ENCODE measurements at places on chromosomes 4 and X.

DNA sequence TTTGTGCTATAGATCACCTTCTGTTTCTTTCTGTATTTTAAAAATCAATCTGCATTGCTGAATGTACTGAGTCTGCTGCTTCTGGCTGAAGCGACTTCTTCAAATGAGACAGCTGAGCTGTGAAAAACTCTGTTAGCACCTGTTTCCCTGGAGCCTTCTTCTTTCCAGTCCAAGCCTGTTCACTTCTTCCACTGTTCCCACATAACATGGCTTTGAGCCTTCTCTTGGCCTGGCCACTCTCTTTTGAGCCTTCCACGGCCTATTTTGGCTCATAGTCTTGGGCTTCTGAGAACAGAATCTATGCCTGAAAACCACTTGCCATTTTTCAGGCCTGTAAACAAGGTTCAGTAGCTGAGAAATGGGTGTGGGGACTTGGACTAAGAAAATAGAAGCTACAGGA lies 132.9 kb upstream of the IGFBP7 start:
- DNase-seq = no peak

DNA sequence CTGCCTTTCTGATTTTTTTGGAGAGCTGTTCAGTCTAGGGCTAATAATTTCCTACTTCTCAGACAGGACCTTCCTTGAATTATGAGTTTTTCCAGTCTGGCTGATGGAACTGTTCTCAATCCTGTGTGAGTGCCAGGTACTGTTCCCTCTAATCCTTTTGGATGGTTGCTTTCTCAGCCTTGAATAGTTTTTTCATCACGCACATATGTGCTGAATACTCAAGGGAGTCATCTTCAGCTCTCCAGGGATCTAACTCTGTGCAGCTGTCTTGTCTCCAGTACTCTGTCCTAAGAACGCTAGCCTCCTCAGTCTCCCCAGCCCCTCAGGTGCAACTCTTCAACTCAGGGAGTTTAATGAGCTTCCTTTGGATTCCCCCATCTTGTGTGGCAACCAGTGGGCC lies 93.2 kb downstream of the GASK1B start:
- DNase-seq = peak; percentile 11

GRCh38 chr4:16503421-16504100 lies 277.3 kb upstream of the TAPT1 start:
- DNase-seq = no peak

GRCh38 chrX:153551135-153551534 lies 33.7 kb downstream of the ATP2B3 start:
- DNase-seq = peak; percentile 27

- peak; percentile 98 for DNase-seq
Observed at GRCh38 chr4:53541577-53542206, 49.6 kb downstream of the LNX1 start.

- DNase-seq = peak; percentile 75
Observed at GRCh38 chr4:26330186-26330787, 9.5 kb downstream of the RBPJ start.

DNA sequence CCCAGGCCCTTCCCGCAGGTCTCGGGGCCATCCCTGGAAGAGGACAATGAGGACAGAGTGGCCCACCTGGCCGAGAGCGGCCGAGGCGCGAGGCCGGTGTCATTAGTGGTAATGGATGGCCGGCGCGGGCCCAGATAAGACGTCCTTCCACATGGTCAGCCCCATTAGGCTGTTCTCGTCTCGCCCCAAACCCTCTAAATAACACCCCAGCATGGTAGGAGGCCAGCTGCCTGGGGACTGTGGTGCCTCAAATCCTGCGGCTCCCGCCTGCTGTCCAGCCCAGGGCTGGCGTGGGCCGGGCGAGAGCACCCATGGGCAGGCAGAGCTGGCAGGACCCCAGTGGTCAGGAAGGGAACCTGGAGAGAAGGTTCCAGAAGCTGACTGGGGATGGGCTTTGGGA lies 121.7 kb downstream of the FAM53A start:
- DNase-seq = no peak

DNA sequence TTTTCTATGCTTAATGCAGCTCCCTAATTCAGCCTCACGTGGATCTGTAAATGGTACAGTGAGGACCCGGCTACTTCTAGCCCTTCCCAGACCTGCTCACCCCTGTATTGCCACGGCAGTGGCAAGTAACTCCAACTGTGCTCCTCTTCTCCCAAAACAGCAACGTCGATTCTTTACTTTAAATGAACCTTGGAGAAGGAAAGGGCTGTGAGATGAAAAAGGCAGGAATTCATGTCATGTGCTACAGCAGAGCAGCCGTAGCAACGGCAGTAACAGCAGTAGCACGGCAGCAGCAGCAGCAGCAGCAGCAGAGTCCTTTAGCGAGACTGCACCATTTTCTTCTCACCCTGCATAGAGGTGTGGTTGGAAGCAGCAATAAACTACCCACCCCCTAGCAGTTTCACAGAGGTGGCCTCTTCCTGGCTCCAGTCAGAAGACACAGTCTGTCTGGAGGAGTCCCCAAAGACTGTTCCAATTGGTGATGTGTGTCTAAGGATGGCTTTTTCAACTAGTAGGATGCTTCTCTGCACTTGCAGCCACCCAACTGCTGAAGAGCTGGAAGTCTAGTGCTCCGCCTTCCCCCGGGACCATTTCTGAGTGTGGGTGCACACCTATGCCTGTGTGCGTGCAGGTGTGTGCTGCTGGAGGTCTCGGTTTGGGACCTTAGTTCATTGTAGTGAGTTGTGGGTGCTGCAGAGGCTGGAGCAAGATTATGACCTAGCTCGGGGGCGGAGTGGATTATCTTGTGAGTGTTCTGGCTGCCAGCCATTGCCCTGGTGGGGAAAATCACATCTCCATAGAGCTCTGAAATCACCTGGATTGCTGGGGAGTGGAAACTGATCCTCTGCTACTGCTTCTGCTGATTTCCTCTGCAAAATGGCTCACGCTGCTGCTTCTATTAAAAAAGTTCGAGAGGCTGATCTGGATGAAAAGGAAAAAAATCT lies 67.2 kb downstream of the ANK2 start:
- DNase-seq = no peak

DNA sequence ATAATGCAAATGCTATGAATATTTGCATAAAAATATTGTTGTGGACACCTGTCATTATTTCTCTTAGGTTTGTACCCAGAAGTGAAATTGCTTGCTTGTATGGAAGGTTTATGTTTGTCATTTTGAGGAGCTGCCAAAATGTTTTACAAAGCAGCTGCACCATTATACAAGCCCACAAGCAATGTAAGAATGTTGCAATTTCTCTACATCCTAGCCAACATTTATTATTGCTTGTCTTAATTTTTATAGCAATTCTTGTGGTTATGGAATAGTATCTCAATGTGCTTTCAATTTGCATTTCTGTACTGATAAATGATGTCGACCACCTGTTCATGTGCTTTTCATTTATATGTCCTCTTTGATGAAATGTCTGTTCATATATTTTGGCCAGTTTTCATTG lies 18.7 kb upstream of the RBMX start:
- DNase-seq = peak; percentile 64

GRCh38 chr4:174521800-174522182 lies 497 bp downstream of the HPGD start:
- DNase-seq = no peak

DNA sequence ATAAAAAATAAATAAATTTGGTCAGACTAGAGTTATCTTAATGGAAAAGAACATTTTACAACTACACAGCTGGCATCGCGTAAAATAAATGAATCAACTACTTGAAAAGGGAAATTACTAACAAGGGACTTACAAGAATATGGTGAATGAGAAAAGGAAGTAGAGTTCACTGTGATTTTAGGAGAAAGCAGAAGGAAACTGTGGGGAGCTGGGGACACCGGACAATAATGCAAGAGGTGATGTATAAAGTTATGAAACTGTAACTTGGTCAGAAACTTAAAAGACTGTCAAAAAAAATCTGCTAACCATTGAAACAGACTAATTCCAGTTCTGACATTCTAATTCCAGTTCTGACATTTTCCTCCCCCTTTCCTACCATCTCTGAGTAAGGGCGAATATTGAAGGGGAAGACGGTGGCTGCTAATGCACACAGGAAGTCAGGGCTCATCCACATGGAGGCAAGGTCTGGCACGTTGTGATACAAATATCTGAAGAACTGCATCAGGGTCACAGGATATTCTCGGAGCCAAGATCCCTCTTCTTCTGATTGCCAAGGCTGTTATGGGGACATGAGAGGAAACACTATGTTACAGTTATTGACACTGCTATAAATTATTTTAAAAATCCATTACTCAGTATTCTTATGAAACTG lies 170.5 kb downstream of the CDS1 start:
- no peak for DNase-seq

DNA sequence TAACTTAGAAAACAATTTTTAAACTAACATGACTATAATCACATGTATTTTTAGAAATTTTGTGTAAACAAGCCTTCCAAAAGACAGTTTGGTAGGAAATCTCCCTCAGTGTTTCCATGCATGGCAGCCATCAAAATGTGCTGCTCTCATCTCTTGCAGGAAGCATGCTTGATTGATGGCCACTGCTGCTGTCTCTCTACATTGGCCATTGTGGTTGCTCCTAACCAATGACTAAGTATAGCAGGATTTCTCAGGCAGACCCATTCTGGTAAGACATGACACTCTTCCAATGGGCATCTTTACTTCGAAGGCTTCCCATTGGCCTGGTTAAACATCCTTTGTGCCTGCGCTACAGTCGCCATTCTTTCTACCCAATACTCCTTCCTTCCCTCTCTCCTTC lies 78.9 kb upstream of the GUCY1A1 start:
- no peak for DNase-seq

- no peak for DNase-seq
Observed at GRCh38 chr4:64121803-64122202, 287.4 kb downstream of the TECRL start.

DNA sequence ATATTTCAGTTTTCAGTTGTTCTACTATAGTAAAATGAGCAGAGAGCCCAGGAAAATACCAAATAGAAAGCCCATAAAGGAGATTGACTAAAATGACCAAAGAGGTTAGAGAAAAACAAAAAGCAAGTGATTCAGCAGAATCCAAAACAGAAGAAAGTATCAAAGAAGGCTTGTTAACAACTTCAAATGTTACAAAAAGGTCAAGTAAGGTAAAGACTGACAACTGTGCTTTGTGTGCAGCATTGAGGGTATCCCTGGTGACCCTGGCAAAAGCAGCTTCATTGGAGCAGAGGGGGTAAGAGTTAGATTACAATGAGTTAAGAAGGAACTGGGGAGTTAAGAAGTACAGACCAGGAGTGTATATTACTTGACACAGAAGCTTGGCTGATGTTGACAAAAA lies 317.9 kb downstream of the OPHN1 start:
- DNase-seq = no peak

GRCh38 chrX:150477371-150477770 lies 91.0 kb upstream of the MTM1 start:
- no peak for DNase-seq

GRCh38 chr4:55169352-55169961 lies 44.1 kb upstream of the KDR start:
- DNase-seq = no peak

DNA sequence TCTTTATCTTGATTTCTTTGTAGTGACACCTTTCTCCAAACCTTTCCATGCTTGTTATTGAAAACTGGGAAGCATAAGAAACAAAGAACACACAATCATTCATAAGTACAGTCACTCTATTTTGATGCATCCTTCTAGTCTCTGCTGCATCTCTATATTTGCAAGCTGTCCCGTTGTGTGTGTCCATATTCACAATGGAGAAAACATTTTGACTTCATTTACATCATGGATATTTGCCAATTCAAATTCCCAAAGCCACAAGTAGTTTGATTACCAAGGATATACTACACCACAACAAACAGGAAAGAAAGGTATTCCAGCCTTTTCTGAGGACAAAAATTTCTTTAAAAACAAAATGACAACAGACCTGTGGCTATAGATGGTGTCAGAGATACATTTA lies 673.8 kb downstream of the STIM2 start:
- DNase-seq = no peak

- peak; percentile 50 for DNase-seq
Observed at GRCh38 chr4:151957153-151957552, 196.3 kb upstream of the GATB start.

DNA sequence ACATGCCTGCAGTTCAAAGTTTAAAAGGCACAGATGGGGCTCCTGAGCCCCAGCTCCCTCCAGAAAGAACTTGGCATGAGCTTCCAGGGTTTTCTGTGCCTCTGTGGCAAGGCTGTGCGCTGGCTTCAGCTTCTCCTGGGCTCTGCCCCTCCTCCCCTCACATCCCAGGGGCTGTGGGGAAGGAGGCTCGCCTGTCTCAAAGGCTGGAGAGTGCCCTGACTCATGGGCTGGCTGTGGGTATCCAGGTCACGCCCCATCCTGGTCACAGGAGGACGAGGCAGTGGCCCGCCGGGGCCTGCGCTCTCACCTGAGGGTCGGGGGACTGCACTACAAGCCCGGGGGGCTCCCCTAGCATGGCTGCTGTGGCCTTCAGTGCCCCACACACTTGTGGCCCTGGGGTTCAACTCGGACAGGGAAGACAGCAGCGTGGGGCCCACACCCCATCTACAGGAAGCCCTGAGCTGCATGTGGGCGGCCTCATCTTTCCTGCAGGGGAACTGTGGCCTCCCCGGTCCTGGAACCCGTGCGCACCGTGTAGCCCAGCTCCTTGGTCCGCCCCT lies 17.9 kb downstream of the LRPAP1 start:
- DNase-seq = no peak

GRCh38 chrX:119583431-119584059 lies 9.2 kb downstream of the UBE2A start:
- no peak for DNase-seq

DNA sequence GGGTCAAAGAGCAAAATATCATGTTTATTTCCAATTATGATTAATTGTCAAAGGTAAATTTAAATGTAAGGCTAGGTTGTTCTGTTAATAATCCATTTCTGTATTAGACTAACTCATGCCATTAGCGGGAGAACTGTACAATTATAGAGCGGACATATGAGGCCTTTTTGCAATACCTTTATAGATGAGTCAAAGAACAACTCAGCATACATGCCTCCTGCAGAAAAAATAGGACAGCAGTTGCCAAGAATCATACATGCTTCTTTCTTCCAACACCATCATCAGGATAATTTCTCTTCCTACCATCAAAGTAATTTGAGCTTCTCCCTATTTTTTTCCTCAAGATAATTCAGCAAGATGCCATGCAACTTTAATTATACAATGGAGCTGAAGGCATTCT lies 917.8 kb downstream of the ADGRL3 start:
- no peak for DNase-seq

DNA sequence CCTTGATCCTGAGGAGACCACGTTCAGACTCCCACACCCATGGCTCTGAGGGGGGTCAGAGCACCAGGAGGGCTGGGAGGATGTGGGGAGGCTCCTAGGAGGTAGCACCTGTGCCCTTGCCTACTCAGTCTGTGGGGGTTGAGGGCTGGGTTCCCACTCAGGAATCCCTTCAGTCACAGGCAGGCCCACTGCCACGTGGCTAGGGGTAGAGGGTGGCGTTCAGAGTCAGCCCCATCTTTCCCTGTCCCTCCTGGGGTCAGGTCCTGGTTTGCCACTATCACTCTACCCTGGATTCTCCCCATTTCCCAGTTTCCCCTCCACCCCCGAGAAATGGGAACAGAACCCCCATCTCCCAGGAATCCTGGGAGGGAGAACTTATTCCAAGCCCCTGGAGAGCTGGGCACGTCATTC lies 111.3 kb downstream of the PSAPL1 start:
- DNase-seq = no peak

GRCh38 chr4:65453398-65453797 lies 216.9 kb downstream of the EPHA5 start:
- no peak for DNase-seq
